Right atrium auricular region (tissue), 2 donors: ENCODE measurements at places on chromosomes 6 and 20. TPM values are rescaled to one million over a fixed set of nuclear protein-coding genes. Genes with fewer than 3 reads are reported as not detected.

GRCh38 chr20:17951323-17951722 is 17.3 kb downstream of the SNX5 start:
- no peaks in the 10 kb centered on the region for H3K27me3 ChIP-seq
- no peak for DNase-seq
- H3K4me1 ChIP-seq, result no peaks in the 10 kb centered on the region

DNA sequence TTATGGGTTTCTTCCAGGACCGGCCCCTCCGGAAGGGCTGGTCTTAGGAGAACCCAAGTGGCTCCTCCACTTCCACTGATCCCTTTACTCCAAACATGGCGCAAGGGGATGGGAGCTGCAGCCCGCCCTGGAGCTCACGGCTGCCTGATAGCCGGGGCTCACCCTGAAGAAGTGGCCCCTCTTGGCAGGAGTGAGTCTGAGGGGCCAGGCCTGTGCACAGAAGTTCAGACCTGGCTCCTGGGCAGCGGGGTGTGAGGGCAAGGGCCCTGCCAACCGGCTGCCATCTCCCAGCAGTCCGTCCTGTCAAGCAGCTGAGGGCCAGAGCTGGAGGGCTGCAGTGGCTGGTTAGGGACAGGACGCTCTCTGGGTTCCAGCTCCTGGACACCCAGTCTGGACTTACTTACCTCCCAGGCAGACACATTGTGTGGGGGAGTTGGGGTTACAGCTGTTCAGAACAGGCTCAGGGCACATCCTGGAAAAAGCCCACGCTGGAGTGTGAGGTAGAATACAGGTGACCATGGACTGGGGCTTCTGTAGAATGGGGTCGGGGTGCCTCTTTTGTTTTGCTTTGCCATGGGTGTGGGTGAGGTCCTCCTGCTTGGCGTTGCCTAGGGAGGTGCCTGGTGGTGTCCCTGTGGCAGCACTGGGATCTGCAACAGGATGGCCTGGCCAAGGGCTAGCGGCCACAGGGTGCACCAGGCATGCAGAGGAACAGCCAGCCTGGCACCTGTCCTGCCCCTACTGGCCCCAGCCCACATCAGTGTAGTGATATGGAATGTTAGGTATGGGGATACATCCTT is 88.4 kb downstream of the ASXL1 start:
- H3K36me3 ChIP-seq, result peaks cover 27% of the 10 kb centered on the region
- H3K27ac ChIP-seq, result no peak overlapping the region
- DNase-seq, result no peak
- peaks cover 56% of the 10 kb centered on the region for H3K4me1 ChIP-seq

The OPRL1 gene
- 1.4 TPM for total RNA-seq

GRCh38 chr6:28489366-28490204 is 26.0 kb downstream of the GPX6 start:
- H3K4me3 ChIP-seq, result peak overlapping the region; percentile 39
- H3K36me3 ChIP-seq, result no peaks in the 10 kb centered on the region
- no peaks in the 10 kb centered on the region for H3K4me1 ChIP-seq
- no peaks in the 10 kb centered on the region for H3K27me3 ChIP-seq

DNA sequence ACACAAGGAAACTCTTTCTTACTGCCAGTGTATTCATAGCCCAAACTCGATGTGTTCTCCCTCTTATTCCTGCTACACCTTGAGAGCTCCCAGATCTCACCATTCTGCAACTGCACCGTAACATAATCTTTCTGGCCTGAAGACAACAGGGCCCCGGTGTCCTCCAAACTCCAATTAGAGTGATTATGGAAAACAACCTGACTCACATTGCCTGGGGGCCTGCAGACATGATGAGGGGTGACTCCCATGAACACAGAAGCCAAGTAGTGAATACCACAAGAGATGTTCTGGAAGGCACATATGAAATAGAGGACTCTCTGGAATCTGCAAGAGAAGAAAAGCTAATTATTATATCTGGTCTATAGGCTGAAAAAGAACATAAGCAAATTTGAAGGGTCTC is 19.7 kb downstream of the SLC22A16 start:
- H3K27me3 ChIP-seq, result no peaks in the 10 kb centered on the region
- no peak overlapping the region for H3K27ac ChIP-seq
- no peak for DNase-seq
- H3K4me3 ChIP-seq, result no peak overlapping the region

DNA sequence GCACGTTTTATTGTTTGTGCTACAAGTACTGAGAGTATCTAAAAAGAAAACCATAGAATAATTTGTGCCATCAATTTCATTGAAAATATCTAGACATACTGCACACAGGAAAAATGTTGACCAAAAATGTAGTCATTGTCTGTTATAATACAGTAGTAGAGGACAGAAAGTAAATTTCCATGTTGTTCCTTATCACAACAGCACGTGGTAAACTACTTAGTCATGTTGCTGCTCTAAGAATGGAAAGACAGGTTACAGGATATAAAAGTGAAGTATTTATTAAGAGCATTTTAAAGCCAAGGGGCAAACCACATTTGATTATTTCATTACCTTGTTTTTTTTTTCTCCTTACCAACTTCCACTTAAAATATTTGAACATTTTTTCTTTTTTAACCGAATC is 89.0 kb upstream of the CEP85L start:
- no peak for DNase-seq
- H3K27me3 ChIP-seq, result no peaks in the 10 kb centered on the region
- H3K4me1 ChIP-seq, result peaks cover 1% of the 10 kb centered on the region
- H3K4me3 ChIP-seq, result no peak overlapping the region

The MATN4 gene
- total RNA-seq, result not detected

DNA sequence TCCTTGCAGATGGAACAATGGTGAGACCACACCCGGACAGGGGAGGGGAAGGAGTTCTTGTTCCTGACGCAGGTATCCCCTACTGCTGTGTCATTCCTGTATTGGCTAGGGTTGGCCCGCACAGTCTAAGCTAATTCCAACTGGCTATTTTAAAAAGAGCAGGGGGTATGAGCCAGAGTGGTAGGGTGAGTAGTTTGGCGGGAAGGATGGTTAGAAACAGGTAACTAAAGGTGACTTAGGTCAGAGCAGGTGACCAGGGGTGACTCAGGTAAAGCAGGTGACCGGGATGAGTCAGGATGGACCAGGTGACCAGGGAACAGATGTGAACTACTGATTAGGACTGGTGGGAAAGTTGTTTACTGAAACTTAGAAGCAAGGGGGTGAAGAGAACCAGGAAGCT is 58.0 kb downstream of the ZNF292 start:
- no peak for DNase-seq
- no peaks in the 10 kb centered on the region for H3K4me1 ChIP-seq
- peaks cover 8% of the 10 kb centered on the region for H3K36me3 ChIP-seq
- H3K4me3 ChIP-seq, result no peak overlapping the region
- no peak overlapping the region for H3K27ac ChIP-seq
- H3K27me3 ChIP-seq, result no peaks in the 10 kb centered on the region

DNA sequence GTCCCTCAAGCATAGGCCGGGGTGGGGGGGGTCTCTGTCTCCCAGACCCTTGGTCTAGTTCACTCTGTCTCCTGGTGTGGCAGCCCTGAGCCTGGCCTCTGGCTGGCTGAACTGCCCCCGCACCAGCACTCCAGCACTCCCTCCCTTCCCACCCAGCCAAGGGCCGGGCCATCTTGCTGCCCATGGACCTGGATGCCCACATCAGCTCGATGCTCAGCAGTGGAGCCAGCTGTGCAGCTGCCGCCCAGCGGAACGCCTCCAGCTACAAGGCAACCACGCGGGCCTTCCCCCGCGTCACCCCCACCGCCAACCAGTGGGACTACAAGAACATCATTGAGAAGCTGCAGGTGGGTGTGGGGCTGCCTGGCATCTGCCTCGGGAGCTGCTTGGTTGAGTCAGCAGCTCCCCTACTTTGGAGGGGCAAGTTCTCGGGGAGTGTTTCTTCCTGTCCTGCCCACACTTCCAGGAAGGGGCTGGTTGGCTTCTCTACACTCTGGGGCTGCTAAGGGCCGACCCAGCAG is 28.4 kb downstream of the UQCC2 start:
- H3K27me3 ChIP-seq, result no peaks in the 10 kb centered on the region
- DNase-seq, result no peak
- peaks cover 37% of the 10 kb centered on the region for H3K36me3 ChIP-seq
- no peaks in the 10 kb centered on the region for H3K4me1 ChIP-seq
- no peak overlapping the region for H3K27ac ChIP-seq

- no peaks in the 10 kb centered on the region for H3K4me1 ChIP-seq
- no peaks in the 10 kb centered on the region for H3K27me3 ChIP-seq
- DNase-seq, result no peak
- H3K27ac ChIP-seq, result no peak overlapping the region
- H3K36me3 ChIP-seq, result no peaks in the 10 kb centered on the region
- H3K4me3 ChIP-seq, result no peak overlapping the region
Observed at GRCh38 chr6:166268431-166268830, 39.8 kb downstream of the PRR18 start.

The LAMA5 gene
- total RNA-seq, result 61.1 TPM

DNA sequence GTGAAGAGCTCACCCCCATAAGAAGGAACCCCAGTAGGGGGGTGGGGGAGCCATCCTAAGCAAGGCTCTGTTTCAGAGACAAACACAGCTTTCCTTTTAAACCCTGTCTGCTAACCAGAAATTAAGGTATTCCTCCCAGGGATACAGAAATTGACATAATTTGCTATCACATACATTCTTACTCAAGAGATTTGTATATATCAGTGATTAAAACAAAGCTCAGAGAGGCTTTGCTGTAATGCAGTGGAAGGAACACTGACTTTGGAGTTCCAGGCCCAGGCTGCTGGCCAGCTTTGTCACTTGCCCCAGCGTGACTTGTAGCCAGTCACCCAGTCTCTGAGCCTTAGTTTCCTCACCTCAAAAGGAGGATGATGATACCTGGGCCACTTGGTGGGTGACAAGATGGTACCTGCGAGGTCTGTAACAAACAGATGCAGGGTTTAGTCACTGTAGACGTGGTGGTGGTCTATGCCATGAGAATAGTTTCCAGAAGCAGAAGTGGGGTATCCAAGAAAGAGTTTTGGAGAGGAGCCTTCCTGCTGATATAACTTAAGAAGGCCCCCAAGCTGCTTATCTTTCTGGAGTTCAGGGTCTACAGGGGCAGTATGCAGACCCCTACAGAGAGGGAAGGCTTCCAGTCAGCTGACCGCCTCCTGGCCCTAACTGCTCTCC is 3.2 kb upstream of the FOXF2 start:
- H3K27ac ChIP-seq, result no peak overlapping the region
- DNase-seq, result no peak
- H3K36me3 ChIP-seq, result no peaks in the 10 kb centered on the region
- H3K4me3 ChIP-seq, result no peak overlapping the region
- peaks cover 72% of the 10 kb centered on the region for H3K27me3 ChIP-seq

DNA sequence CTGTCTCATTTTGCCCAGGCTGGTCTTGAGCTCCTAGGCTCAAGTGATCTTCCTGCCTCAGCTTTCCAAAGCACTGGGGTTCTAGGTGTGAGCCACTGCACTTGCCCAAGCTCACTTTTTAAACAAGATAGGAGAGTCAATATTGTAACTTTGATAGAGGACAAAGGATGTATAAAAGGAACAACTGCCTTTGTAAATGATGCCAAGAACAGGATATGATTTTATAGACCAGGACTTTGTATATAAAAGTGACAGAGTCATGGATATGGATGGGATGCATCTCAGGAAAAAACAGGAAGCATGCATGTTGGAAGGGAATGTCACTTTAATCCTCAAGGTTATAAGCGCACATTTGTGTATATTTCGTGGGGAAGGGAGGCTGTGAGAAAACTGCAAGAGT is 338.4 kb downstream of the PRL start:
- no peaks in the 10 kb centered on the region for H3K4me1 ChIP-seq
- H3K27ac ChIP-seq, result no peak overlapping the region
- H3K27me3 ChIP-seq, result no peaks in the 10 kb centered on the region
- H3K4me3 ChIP-seq, result no peak overlapping the region
- no peaks in the 10 kb centered on the region for H3K36me3 ChIP-seq
- no peak for DNase-seq

GRCh38 chr20:36439040-36439730 is 102.1 kb upstream of the MYL9 start:
- H3K4me3 ChIP-seq, result no peak overlapping the region
- no peak overlapping the region for H3K27ac ChIP-seq
- H3K36me3 ChIP-seq, result no peaks in the 10 kb centered on the region
- DNase-seq, result peak; percentile 72

The ADGRF1 gene
- total RNA-seq, result not detected

The GDAP1L1 gene
- total RNA-seq, result not detected

The SMIM26 gene
- total RNA-seq, result 165 TPM

The PSMB9 gene
- total RNA-seq, result 17.6 TPM

The CCDC170 gene
- total RNA-seq, result 0.11 TPM

GRCh38 chr6:36677753-36678487 is 594 bp upstream of the CDKN1A start:
- H3K4me3 ChIP-seq, result peak overlapping the region; percentile 88
- H3K27ac ChIP-seq, result peak overlapping the region; percentile 99
- DNase-seq, result no peak
- no peaks in the 10 kb centered on the region for H3K27me3 ChIP-seq
- peaks cover 8% of the 10 kb centered on the region for H3K36me3 ChIP-seq

The MYLIP gene
- 15.6 TPM for total RNA-seq

The RCAN2 gene
- total RNA-seq, result 96.5 TPM

- no peak overlapping the region for H3K27ac ChIP-seq
- H3K4me3 ChIP-seq, result no peak overlapping the region
- no peaks in the 10 kb centered on the region for H3K27me3 ChIP-seq
Observed at GRCh38 chr6:45843848-45844521, 171.7 kb downstream of the CLIC5 start.

The VSTM2L gene
- 303 TPM for total RNA-seq

DNA sequence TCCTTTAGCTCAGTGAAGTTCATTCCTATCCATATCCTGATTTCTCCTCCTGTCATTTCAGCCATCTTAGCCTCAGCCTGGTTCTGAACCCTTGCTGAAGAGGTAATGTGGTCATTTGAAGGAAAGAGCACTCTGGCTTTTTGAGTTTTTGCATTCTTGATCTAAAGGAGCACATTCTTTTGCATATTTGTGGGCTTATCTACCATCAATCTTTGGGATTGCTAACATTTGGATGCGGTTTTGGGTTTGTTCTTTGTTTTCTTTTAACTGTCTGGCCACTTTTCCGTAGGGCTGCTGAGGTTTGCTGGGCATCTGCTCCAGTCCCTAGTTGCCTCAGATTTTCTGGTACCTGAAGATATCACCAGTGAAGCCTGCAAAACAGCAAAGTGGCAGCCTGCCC is 238.3 kb downstream of the EPM2A start:
- H3K4me3 ChIP-seq, result no peak overlapping the region
- no peaks in the 10 kb centered on the region for H3K4me1 ChIP-seq
- no peak overlapping the region for H3K27ac ChIP-seq
- no peak for DNase-seq
- H3K36me3 ChIP-seq, result no peaks in the 10 kb centered on the region

The STX11 gene
- total RNA-seq, result 7.3 TPM

DNA sequence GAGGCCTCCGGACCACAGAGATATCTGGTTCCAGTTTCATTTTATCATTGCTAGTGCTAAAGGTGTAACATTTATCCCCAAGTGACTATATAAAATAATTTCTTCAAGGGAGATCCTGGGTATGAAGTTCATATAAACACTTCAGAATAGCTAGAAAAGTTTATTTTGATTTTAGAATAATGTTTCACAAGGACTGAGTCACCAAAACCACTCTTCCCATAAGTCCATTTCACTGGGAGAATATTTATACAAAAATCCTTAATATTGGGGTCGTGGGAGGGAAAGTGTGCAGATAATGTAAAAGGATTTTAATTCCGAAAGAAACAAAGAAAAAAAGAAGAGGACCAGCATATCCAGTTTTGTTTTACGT is 128.1 kb downstream of the ISM1 start:
- no peak overlapping the region for H3K4me3 ChIP-seq
- no peak for DNase-seq
- H3K27me3 ChIP-seq, result no peaks in the 10 kb centered on the region
- H3K27ac ChIP-seq, result no peak overlapping the region
- no peaks in the 10 kb centered on the region for H3K4me1 ChIP-seq

The SLC2A10 gene
- total RNA-seq, result 6.4 TPM

The KCNB1 gene
- total RNA-seq, result 1.4 TPM
